ENCODE measurements at places on chromosomes 4 and X. TPM values are rescaled to one million over a fixed set of nuclear protein-coding genes. Genes with fewer than 3 reads are reported as not detected.

Gene BEND2
- not detected for total RNA-seq

Gene CENPU
- total RNA-seq = 6.1 TPM

Gene CT45A2
- not detected for total RNA-seq

Gene SPOCK3
- total RNA-seq = 23.6 TPM

Gene LYAR
- 7.7 TPM for total RNA-seq

GRCh38 chrX:103726477-103726876 is 15.8 kb downstream of the TMEM31 start:
- no peak for DNase-seq

DNA sequence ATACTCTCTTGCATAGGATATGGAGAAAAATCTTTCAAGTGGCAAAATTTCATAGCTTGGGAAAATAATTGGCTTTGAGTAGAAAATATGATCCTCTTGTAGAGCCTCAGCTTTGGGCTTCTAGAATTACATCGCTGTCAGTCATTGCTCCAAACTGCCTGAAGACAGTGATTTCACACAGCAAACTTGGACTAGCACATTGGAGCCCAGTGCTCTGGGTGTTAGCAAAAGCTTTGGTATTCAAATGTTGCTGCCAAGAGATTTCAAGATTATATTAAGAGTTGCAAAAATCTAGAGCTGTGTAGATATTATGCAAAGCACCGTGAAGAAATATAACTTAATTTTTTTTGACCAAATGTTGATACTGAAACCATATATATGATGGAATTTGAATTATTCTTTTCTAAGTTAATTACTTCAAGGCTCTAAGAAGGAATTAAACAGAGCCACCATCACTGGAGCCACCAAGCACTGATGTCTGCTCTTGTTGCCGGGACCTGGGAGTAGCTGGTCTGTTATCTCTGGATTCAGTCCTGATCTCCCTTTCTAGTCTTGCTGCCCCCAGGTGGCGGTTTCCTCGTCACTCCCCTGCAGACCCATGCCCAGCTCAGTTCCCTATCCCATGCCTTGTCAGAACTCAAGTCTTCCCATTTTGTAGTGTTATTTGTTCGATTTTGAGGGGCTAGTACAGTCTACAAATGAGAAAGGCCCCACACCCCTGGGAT is 260.7 kb upstream of the SFRP2 start:
- DNase-seq = no peak

DNA sequence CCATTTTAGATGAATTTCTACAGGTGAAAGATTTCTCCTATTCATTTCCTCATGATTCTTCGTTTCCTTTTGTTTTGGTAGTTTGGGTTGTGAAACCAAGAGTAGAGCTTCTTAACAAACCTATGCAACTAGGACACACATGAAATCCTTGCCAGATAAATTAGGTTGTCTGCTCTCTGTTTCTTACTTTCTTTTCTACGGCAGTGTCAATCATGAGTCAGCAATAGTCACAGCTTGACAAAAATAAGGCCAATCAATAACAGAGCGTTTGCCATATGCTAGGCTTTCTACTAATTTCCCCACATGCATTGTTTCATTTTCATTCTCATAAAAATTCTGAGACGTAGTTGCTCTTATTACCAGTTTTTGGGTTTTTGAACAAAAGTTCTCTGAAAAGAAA is 20.3 kb downstream of the CLRN2 start:
- DNase-seq = no peak

DNA sequence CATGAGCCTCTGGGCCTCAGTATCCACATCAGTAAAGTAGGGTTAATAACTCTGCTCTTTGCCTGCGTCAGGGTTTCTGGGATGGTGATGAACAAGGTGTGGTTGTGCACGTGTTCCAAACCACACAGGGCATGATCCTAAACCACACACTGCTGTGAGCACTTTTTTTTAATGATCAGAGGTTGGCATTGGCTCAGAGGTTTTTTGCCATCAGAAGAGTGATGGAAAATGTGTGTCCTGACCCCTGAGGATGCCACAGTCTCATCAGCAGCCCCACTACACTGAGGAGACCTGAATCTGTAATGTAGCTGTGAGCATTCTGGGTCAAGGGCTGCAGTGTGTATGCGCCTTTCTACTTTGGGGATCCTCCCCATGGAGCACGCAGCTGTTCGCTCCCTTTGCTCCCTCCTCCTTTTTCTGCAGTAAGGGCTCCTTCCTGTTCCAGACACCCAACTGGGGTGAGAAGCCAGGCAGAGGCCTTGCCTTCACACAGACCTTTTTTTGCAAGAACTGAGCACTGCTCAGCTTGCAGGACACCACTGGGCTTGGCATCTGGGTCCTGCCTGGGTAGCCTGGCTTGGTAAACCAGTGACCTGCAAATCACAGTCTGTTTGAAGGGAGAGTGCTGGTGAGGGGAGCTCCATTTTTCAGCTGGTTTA is 87.5 kb downstream of the MAMLD1 start:
- DNase-seq = no peak

DNA sequence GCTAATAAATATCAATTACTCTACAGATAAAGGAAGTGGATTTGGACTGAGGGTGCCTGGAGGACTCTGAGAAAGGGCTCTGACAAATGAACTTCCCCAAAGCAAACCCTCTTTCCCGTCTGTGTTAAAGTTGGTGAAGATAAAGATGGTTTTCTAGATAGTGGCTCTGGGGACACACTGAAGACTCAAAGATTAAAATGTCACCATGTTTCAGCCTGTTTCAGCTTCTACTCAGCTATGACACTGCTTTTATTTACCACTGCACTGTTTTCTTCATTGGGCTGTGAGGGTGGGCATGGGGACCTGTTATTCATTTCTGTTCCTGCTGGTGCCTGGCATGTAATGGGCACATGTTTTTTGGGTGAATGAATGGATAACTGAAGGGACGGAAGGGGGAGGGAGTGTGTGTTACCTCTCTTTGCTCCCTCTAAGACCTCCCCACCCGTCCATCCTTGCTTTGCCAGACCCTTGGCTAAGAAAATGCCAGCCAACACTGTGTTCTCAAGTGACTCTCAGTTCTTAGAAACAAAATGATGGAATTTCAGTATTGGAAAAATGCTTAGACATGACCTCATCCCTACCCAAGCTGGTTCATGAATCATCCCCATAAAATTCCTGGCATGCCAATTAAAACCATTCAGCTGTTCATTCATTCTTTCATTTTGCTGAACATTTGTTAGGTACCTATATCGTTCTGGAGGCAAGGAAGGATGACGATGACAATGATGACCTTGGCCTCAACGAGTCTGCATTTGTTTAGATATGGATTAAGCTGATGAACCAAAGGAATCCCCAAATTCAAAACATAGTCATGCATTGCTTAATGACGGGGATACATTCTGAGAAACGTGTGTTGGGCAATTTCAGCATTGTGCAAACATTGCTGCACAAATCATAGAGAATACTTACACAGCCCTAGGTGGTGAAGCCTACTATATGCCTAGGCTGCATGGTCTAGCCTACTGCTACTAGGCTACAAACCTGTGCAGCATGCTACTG is 13.4 kb upstream of the STK32B start:
- no peak for DNase-seq

- DNase-seq = peak; percentile 29
Measured at GRCh38 chrX:20265726-20266681, 705 bp downstream of the RPS6KA3 start.

GRCh38 chrX:77771601-77772000 is 14.4 kb downstream of the ATRX start:
- DNase-seq = no peak

- no peak for DNase-seq
Measured at GRCh38 chr4:138334346-138335016, 92.3 kb upstream of the SLC7A11 start.

GRCh38 chr4:62543002-62543401 is 1342.9 kb downstream of the ADGRL3 start:
- DNase-seq = no peak

- no peak for DNase-seq
Measured at GRCh38 chr4:106624671-106625070, 256.1 kb upstream of the GIMD1 start.

DNA sequence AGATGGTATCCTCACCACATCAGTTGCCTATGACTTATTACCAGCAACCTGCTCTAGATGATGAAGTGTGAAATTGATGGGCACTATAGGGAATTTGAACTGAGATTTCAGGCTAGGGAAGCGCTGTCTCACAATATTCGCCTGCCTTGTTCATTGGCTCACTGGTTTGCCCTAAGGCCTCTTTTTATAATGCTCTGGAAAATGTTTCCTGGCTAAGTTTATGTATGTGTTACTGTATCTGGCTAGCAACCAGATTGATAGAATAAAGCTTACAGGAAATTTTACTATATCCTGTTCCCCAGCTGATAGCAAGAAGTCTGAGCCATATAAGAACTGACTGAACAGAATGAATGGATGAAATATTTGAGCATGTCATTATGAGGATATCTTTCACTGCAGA is 71.6 kb downstream of the GSTCD start:
- DNase-seq = no peak

- no peak for DNase-seq
Measured at GRCh38 chrX:70549429-70549828, 104.8 kb downstream of the DLG3 start.

GRCh38 chr4:73343432-73343831 is 60.7 kb upstream of the ALB start:
- no peak for DNase-seq

DNA sequence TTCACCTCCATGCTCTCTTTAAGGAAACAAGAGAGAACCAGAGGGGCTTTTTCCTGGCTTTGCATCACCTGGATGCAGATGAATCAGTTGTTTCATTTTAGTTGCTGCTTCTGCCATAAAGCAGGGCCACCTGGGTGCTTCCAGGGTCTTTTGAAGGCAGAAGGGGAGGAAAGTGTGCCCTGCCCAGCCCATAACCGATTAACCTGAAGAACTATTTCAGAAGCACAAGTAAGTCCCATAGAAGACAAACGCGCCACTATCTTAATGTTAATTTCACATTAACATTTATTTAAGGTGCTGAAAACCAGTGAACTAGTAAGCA is 32.1 kb downstream of the IRF2 start:
- DNase-seq = no peak

DNA sequence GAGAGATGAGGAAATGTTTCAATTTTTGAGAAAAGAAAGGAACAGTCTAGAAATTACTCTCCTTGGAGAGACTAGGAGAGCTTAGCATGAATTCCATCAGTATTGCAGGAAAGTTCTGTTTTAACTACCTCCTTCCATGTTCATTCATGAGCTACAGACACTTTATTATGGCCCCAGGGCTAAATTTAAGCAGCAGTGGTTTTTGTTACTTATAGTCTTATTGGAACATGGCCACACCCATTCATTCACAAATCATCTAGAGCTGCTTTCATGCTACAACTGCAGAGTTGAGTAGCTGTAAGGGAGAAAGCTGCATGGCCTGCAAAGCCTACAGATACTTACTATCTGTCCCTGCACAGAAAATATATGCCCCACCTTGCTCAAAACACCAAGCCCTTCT is 81.7 kb downstream of the SHISA3 start:
- DNase-seq = no peak

GRCh38 chrX:150527108-150527507 is 41.3 kb upstream of the MTM1 start:
- DNase-seq = no peak

- no peak for DNase-seq
Measured at GRCh38 chr4:136664988-136665387, 867.3 kb downstream of the PCDH18 start.

GRCh38 chrX:115419069-115419468 is 129.6 kb downstream of the LUZP4 start:
- DNase-seq = no peak

DNA sequence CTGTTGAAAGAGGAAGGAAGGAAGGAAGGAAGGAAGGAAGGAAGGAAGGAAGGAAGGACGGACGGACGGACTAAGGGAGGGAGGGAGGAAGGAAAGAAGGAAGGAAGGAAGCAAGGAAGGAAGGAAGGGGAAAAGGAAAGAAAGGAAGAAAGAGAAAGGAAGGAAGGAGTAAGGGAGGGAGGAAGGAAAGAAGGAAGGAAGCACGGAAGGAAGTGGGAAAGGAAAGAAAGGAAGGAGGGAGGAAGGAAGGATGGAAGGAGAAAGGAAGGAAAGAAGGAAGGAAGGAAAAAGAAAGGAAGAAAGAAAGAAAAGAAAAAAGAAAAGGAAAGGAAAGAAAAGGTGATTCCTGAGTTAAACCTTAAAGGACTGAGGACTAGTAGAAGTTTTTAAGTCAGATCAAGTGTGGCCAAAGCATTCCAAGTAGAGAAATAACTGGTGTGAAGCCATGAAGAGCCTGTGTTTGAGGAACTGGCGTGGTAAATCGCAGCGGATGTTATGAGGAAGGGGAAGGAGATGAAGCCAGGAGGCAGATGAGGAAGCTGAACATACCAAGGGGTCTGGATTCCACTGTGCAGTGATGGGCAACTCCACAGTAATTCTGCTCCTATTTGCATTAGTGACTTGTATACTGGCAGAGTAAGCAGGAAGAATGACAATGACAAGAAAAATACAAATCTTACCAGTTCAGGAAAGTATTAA is 163.5 kb downstream of the MGST2 start:
- no peak for DNase-seq

DNA sequence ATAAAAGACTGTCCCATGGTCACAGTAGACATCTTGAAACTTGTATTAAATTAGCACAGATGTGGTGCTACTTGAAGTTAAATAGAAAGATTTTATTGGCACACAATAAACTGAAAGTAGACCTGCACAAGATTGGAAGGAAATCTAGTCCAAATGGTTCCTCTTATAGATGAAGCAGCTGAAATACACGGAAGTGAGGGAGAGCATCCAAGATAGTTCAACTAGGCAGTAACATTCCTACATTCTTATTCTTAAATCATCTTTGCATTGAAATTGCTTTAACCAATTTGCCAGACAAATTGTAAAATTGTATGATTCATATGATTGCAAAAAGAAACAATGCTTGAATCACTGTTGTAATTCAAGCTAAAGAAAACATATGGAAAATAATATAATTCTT is 87.6 kb upstream of the VCX3B start:
- no peak for DNase-seq

DNA sequence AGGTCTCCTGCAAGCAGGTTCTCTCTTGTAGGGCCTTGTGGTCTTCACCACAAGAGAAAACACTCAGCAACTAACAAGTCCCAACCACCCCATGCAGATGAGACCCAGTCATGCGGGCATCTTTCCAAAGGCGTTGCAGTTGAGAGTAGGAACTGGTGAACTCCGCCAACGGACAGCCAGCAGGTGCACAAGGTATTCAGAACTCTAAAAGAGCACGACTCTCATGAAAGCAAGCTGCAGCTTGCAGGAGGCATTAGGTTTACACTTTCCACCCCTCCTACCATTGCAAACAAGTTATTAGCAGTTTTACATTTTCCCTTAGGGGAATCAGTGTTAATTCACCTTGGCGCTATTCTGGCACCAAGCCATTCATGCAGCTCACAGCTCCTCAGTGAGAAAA is 173.4 kb upstream of the KIT start:
- no peak for DNase-seq

GRCh38 chrX:150361070-150361776 is 1.9 kb upstream of the MAMLD1 start:
- no peak for DNase-seq

DNA sequence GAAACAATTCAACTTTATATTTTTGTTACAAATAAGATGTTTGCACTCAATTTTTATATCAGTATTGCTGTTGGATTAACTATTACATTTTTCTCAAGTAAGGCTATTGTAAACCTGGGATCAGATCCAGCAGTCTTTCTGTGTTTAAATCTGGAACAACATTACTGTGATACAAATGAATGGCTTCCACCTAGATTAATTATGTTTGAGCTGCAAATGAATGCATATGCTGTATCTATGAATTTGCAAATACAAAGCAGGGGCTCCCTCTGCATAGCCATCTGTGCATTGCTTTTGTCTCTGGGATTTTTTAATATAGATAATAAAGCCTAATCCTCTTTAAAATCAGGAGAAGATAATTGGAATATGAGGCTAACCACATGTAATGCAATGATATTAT is 69.8 kb upstream of the NEIL3 start:
- no peak for DNase-seq

Measured in frontal cortex (tissue), 4 donors.